ENCODE measurements at places on chromosomes 2 and 18.

- no peak for DNase-seq
These were observed 74.9 kb upstream of the GPR45 start for GRCh38 chr2:105166688-105167087.

GRCh38 chr2:240998995-240999791, 775 bp downstream of the SNED1 start:
- DNase-seq = no peak

DNA sequence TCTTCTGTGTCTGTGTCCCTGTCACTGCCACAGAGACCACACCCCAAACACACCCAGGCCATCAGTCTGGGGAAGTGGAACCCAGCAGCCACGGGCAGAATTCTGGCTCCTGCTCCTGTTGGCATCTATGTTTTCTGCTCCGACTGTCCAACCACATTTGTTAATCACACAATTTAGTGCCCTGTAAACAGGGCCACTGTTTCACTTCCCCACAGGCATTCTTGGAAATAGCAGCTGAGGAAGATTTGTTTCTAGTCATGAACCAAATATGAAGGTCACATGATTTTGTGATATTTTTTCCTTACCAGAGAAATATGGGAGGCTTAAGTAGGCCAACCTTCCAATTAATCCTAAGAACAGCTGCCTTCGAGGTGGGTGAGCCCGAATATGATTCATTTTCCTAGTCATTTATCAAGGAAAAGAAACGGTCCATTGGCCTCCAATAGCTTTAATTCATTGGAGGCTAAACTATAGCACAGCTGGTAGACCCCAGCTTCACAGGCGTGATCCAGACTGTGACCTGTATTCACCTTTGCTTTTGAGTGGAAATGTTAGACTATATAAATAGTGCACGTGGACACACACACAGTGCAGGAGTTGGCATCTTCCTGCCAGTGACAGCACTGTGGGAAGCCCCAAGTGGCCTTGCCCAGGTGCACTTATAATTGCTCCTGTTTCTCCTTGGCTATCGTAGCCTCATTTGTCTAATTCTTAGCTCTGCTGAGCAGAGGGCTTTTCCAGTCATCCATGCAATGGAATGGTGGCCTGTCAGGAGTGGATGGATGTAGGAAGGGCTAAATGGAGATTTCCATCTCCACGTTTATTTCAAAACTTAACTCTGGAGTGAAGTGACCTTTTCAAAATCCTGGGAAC, 267.9 kb downstream of the LPIN1 start:
- DNase-seq = no peak

DNA sequence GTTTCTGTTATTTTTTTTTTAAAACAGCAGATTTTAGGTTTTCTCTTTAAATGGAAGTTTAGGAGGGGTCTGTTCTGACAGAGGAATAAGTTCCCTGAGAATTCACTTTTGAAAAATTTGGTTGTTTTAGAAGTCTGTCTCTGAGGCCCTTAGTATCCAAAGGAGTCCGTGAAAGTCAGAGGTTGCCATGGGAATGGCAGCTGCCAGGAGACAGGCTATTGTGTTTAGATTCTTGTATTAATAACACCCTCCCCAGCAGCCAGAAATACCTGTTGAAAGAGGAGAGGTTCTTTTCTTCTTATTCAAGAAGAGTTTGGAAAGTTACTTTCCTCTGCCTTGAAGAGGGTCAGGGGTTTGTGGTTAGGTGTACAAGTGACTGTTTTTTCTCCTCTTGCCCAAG, 29.5 kb downstream of the TNP1 start:
- DNase-seq = no peak

DNA sequence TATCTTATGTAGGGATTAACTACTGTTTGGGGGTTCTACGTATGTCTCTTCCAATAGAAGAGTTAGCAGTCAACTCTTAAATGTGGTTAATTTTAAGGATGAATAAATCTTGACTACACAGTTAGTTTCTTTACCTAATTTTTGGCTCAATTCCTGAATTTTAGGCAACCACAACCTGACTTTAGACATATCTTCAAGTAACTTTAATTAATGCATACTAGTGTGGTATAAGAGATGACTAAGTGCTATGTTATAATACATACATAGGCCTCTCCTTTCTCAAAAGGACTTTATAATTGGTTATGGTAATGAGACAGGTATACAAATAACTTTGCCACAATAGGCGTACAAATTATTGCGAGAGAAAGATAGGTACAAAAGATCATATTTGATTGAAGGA, 312.0 kb downstream of the IRS1 start:
- DNase-seq = no peak

- no peak for DNase-seq
These were observed 94.3 kb upstream of the TEX51 start for GRCh38 chr2:126804347-126804746.

GRCh38 chr2:101790857-101791256, 93.3 kb downstream of the MAP4K4 start:
- no peak for DNase-seq

DNA sequence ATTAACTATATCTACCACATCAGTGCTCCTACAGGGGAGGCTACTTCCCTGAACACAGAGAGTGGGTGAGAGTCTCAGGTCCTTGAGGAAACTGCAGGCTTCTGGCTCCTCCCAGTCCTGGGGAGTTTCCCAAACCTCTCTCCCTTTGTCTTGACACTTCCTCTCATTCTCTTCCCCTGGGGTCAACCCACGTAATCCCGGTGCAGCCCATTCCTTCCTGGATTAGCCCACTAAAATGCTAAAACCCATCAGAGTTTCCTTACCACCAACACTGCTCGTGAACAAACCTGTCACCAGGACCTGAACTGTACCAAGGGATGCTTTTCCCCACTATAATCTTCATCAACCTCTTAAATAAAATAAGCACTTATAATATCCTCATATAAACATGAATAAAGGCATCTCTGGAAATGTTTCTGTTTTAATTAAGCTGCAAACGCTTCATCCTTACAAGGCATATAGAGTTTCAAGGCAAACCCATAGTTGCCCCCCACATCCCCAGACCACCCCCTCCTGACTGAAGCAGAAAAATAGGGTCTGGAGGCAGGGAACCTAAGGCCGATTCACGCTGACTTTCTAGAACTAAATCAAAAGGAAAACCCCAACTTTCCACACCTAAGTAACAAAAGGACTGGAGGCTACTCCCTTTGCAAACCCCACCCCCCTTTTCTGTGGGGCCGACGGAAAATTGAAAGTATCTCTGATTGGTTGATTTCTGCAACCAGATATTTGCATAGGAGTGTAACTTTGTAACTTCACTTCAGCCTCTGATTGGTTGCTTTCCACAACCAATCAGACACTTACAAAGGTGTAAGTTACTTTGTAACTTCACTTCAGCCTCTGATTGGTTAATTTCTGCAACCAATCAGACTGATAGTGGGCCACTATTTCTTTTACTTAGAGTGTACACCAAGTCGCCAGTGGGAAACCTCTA, 19.0 kb downstream of the TMSB10 start:
- no peak for DNase-seq

DNA sequence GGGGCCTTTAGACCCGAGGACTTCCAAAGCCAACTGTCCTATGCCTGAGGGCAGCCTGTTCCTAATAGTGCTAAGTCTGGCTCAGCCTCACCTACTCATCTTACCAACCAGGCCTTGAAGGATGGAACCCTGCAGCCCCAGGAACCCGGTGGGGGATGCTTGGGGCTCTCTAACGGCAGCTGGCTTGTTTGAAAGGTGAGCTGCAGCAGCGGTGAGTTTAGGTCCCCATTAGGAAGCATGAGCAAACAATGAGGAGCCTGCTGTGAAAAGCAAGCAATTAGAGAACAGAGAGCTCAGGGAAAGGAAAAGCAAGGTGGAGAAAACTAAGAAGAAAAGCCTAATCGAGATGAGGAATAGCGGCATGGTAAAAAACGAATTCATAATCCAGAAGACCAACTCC, 39.9 kb downstream of the SP110 start:
- no peak for DNase-seq

DNA sequence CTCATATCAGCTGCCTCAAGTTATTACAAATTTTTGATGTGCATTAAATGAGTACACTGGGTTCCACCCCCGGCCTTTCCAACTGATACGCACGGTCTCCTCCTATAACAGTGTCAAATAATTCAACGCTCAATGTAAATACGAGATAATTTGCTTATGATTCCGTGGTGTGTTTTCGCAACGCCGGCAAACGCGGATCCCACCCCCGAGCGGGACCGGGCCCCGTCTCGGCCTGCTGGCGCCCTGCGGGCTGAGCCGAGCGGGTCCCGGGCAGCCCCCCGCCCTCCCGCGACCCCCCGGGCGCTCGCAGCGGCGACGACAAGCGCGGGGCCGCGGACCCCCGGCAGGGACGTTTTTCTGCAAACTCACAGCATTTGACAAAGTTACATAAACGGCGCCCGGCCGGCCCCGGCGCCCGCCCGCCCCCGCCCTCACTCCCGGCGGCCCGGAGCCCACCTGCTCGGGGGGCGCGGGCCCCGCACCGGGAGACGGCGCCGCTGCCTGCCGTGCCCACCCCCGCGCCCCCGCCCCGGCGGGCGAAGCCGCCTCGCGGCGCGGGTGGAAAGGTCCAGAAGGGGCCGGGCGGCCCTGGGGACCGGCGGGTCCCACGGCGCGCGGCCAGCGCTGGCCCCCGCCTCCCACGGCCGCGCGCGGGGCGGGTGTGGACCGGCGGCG, 762 bp downstream of the HDAC4 start:
- no peak for DNase-seq

DNA sequence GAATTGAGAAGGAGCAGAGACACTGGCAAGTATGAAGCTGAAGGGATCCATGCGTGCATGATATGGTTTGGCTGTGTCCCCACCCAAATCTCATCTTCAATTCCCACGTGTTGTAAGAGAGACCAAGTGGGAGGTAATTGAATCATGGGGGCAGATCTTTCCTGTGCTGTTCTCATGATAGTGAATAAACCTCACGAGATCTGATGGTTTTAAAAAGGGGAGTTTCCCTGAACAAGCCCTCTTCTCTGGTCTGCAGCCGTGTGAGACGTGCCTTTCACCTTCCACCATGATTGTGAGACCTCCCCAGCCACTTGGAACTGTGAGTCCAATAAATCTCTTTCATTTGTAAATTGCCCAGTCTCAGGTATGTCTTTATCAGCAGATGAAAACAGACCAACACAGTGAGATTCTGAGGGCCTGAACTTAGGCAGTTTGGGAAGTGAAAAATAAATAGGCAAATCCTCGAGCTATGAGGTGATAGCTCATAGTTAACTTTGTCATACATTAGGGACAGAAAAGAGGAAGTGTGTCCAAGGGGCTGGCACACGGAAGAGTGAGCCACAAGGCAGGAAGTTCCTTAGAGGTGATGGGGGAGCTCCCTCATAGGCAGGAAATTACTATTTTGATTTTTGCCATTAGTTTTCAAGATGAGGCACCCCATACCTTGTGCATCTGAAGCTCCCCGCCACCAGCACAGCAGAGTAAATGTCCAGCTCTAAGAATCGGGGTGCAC, 658.8 kb upstream of the ID2 start:
- no peak for DNase-seq

DNA sequence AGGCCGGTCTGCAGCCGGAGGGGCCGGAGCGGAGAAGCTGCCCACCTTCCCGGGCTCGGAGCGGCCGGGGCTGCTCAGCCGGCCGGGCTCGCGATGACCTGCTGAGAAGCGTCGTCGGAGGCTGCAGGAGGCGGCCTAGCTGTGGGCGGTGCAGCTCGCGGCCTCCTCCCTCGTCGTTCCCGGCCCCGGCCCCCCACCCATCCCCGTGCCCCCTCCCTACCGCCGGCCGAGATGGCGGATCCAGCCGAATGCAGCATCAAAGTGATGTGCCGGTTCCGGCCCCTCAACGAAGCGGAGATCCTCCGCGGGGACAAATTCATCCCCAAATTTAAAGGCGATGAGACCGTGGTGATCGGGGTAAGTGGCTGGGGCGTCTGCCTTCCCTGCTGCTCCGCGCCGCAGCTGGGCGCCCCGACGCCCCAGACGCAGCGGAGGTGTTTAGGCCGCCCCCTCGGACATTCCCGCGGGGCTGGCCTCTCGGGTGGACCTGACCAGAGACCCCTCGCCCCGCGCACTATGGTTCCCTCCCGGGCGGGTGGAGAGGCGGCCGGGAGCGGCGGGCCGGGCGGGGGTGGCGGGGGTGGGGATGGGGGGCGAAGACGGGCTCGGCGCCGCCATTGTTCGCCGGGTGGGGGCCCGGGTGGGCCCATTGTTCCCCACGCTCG, 492 bp downstream of the KIF5C start:
- peak; percentile 20 for DNase-seq

GRCh38 chr2:200107514-200108217, 152.3 kb downstream of the MAIP1 start:
- no peak for DNase-seq

- DNase-seq = peak; percentile 47
These were observed 96.5 kb downstream of the NDUFA10 start for GRCh38 chr2:239928391-239929350.

GRCh38 chr2:191115804-191116203, 35.0 kb downstream of the STAT4 start:
- no peak for DNase-seq

DNA sequence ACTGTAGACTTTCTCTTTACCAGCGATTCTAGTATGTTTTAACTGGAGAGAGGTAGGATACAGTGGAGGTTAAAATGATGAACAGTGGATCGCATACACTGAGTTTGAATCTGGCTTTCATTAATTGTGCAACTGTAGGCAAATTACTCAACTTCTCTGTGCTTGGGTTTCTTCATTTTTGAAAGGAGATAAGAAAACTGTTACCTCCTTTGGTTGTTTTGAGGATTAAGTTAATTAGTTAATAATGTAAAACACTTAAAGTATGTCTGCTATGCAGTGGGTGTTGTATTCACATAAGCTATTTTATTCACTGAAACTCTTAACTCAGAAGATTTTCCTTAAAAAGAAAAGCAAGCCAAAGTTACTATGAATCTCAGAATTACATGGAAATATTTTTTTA, 111.8 kb upstream of the CYP20A1 start:
- no peak for DNase-seq

DNA sequence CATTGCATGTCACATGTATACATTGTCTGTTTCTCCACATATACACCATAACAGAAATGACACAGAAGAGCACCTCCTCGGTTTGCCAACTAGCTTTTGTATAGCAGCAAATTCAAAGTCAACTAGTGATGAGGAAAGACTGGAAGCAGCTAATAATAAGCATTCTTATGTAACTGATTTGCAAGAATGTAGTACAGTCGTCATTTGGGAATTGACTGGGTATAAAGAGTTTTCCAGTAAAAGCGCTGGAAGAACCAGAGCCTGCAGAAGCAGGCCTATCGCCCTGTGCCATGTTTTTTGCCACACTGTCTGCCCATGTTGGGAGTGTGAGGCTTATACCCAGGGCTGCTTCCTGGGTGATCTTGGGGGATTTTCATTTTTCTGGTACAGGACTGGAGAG, 310.6 kb downstream of the GBX2 start:
- no peak for DNase-seq

Measured in G401 (cell line).